ENCODE measurements at places on chromosomes 6 and 20. TPM values are rescaled to one million over a fixed set of nuclear protein-coding genes. Genes with fewer than 3 reads are reported as not detected.

ID4 gene
- total RNA-seq = 0.49 TPM

IRF4 gene
- total RNA-seq = 0.37 TPM

CALHM4 gene
- not detected for total RNA-seq

NKX2-4 gene
- total RNA-seq = not detected

GRCh38 chr20:3239867-3240775, 1.1 kb upstream of the SLC4A11 start:
- no peak for DNase-seq

GRCh38 chr6:134515986-134516385, 198.1 kb upstream of the SGK1 start:
- DNase-seq = no peak

GRCh38 chr6:48472091-48472490, 361.1 kb upstream of the PTCHD4 start:
- DNase-seq = no peak

- DNase-seq = no peak
Measured at GRCh38 chr6:156826290-156826955, 49.2 kb downstream of the ARID1B start.

DNA sequence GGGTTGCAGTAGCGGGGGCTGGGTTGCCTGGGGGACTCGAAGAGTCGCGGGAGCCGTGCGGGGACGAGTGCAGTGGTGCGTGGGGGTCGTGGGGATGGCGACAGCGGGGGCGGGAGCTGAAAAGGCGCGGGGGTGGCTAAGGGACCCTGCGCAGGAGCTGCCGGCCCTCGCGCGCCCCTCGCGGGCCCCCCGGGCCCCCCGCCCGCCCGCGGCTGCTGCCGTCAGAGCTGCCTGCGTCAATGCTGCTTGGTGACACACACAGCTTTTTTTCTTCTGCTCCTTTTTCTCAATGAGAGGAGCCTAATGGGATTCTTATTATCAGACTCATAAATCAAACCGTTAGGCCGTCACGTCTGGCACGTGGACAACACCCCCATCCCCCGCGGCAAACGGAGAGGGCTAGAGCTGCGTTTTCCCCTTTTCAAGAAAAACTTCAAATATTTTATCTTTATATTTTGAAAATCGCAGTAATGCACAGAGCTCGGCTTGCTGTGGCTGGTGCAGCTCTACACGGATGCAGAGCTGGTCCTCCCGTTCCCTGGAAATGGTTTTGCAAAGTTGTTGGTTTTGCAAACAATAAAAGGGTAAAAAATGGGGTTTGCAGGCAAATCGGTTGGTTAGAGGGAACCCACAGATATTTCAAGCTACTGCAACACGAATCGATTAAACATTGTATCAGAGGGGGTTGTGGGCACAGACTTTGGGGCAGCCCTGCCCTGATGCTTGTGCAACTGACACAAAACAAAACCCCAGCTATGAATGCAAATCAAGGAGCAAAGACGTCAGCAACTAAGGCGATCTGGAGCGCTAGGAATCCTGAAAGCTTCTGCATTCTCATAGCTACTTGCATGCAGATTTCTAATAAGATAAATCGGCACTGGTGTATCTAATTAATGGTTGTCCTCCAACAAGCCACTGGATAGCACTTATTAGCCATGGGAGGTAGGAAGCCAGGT, 161.4 kb downstream of the TBXT start:
- DNase-seq = no peak

GRCh38 chr20:22821796-22822195, 213.3 kb upstream of the SSTR4 start:
- no peak for DNase-seq

DNA sequence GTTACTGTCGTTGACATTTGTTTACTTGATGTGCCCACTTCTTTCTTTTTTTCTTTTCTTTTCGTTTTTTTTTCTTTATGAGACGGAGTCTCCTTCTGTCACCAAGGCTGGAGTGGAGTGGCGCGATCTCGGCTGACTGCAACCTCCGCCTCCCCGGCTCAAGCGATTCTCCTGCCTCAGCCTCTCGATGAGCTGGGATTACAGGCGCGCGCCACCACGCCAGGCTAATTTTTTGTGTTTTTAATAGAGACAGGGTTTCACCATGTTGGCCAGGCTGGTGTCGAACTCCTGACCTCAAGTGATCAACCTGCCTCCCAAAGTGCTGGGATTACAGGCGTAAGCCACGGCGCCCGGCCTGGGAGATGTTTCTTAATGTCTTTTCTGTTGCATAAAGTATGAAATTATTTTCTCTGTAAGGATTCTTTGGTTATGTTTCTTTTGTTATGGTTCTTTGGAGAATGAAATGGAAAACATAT, 33.3 kb upstream of the PRSS16 start:
- no peak for DNase-seq

DNA sequence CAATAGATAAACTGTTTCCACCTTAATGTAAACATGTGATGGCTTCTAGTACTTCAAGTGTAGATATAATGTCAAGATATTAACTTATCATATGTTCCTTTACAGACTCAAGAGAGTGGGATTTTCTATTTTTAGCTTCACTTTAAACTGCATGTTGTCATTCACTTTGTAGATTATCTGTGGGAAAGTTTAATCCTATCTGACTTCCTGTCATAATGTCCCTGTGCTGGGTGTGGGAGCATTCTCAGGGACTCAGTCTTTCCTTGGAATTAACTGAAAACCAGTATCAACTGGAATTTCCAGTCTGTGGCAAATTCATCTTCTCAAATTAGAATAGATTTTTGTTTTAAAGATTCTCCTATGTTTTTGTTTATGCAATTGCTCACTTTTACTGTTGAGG, 226.1 kb upstream of the FERMT1 start:
- DNase-seq = no peak

DNA sequence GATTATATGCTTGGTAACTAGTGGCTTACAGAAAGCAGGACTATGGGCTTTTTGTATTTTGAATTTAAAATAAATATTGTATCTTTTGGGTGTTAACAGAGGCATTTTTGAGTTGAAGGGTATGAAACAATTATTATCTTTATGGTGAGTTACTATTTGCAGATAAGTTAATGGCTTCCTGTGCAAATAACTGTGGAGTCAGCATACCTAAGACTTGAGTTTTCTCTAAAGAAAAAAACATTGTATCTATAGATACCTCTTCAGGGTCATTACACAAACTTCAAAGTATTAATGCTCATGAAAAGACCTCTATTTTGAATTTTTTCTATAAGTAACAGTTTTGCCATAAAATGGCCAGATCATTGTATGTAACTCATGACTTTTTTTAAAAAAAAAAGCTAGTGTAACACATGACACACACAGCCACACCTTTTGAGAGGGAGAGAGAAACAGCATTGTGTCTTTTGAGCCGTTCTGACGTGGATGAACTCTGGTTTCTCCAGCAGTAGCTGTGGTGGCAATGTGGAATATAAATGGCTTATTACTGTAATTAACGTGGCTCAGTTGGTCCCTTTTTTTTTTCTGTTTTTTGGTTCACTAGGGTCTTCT, 36.3 kb downstream of the PLEKHG1 start:
- DNase-seq = no peak

Data from right lobe of liver (tissue), 6 donors.